ENCODE measurements at places on chromosomes 12 and 14.

GRCh38 chr12:2977776-2978175 lies 18.6 kb downstream of the TEAD4 start:
- DNase-seq, result no peak

GRCh38 chr12:1885082-1885596 lies 33.3 kb downstream of the CACNA2D4 start:
- no peak for DNase-seq

- DNase-seq, result no peak
Measured at GRCh38 chr12:2811801-2812200, 667 bp upstream of the ITFG2 start.

DNA sequence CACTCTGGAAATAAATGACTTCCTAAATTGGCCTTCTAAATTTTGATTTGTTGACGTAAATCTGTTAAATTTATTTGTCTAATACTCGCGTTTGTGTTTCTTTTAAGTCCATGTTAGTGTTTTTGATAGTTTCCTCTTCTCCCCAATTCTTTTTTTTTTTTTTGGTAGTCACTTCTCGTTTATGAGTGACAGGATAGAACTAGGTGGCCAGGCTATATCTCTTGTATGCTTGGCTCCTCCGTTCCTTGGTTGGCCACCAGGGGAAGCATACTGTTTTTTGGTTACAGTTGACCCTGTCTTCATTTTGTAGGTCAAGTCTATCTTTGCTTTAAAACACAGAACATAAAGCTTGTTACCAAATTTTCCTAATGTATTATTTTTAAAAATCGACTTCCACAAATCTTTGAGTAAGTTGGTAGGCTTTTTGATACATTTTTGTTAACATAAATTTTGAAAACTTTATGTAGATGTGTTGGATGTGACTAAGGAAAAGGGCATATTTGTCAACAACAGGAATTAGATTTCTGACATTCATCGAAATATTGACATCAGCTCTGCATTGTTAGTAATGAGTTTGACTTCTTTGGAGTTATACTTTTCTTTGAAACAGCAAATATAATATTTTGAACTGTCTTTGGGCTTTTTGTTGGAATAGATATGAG lies 2.2 kb downstream of the RCOR1 start:
- DNase-seq, result peak; percentile 73

GRCh38 chr12:93019212-93019927 lies 90.3 kb upstream of the EEA1 start:
- DNase-seq, result no peak

- DNase-seq, result no peak
Measured at GRCh38 chr14:99217066-99217955, 54.7 kb downstream of the BCL11B start.

GRCh38 chr14:95226801-95227200 lies 69.5 kb upstream of the DICER1 start:
- no peak for DNase-seq

GRCh38 chr14:69664865-69665526 lies 53.6 kb downstream of the SUSD6 start:
- DNase-seq, result no peak

- no peak for DNase-seq
Measured at GRCh38 chr14:61201171-61201570, 80.0 kb downstream of the TMEM30B start.

DNA sequence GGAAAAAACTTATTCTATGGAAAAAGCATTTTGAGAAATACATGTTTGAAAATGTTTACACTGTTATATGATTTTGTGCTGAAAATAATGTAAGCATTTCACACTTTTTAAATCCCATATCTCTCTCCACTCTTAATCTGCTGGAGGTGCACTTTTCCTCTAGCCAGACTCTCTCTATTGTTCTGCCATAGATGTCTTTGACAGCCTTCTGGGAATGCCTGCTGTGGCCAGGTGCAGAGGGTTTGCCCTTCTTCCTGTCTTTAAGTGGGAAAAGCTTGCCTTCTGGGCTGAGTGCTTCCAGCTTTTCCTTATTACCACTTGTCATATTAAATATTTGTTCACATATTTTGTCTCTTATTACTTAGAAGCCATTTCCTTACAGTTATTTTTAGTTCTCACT lies 60.1 kb upstream of the PPM1H start:
- no peak for DNase-seq

GRCh38 chr12:111274777-111275176 lies 94.1 kb downstream of the PHETA1 start:
- no peak for DNase-seq

DNA sequence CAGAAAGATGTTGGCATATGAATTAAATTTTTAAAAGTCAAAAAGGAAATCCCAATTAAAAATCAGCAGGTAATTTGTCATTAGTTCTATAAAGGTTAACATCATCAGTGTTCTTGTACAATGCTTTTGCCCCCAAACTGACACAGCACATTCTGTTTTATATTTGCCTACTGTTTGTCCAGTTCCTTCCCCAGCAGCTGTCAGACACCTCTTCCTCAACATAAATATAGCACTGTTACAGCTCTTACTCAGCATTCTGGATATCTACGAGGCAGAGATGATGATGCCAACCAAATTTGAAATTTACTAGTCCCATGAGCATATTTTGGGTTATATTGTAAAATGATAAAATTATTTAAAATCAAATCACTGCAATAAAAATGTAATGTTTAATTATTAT lies 124.6 kb downstream of the SINHCAF start:
- no peak for DNase-seq

- peak; percentile 76 for DNase-seq
Measured at GRCh38 chr12:51922762-51923505, 15.6 kb downstream of the ACVRL1 start.

DNA sequence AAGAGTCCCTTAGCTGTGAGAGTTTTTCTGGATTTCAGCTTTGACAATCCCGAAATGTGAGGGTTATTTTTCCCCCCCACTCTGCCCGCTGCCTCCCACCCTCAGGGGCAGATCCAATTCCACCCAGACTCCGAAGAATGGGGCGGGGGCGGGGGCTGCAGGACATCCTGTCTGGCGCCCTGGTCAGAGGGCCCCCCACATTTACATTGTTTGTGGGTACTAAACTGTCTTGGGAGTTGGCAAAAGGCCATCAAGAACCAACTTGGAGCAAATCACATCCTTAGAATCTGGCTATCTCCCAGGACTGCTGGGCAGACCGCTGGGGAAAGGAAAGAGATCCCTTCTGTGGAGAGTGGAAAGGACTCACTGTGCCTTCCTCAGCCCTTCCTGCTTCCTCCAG lies 2.4 kb downstream of the EMP1 start:
- peak; percentile 80 for DNase-seq

- DNase-seq, result no peak
Measured at GRCh38 chr14:23544511-23545447, 6.8 kb downstream of the ZFHX2 start.

DNA sequence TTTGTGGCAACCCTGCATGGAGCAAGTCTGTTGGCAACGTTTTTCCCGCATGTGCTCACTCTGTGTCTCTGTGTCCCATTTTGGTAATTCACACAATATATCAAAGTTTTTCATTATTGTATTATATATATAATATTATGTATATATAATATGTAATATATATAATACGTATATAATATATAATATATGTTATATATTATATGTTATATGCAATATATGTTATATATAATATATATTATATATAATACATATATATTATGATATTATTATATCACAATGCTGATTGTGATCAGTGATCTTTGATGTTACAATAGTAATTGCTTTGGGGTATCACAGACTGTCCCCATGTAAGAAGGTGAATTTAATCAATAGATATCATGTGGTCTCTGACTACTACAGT lies 84.8 kb downstream of the BICD1 start:
- no peak for DNase-seq

DNA sequence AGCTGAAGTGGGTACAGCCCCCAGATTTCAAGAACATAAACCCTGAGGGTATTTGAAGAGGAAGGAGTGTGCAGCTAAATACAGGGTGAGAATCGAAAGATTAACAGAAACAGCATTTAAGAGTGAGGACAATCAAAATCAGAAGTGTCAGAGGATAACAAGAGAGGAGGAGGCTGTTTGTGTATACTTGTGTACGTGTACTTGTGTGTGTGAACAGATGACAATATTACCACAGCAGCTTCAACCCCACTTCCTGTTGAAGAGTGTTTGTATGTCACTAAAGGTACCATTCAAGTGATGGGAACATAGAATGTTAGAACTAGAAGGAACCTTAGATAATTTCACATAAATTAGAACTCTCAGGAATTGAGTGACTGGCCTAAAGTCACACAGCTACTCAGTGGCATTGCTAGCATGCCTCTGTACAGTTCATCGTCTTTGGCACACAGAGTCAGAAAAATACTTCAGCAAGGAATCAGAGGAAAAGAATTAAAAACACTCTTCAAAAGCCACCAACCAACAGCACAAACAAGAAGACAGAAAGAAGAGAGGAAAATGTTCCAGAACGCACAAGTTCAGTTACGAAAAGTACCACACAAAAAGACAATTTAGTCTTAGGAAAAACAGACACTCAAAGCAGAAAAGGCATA lies 164.3 kb upstream of the BCL2L14 start:
- peak; percentile 35 for DNase-seq

DNA sequence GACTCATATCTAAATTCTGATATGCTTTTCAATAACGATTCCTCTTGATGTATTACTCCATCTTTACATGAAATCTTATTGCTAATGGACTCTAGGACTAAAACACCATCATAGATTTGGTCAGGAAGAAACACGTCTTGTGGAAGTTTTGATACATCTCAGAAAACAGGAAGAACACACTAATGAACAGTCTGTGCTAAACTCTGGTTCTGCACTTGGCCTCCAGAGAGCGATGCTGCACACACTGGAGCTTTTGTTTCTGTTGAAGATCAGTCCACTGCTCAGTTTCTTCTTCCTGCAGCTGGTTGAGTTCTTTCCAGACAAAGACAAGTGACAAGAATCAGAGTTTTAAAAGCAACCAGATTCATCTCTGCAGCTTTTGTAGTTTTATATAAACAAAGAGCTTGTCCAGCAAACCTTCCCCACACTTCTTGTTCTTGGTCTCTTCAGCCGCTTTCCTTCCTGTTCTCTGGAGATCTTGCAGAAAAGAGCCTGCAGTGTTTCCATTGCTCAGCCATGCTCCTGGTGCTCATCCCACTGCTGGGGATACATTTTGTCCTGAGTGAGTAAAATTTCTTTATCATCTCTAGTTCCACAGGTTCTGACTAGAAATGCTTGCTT lies 229.1 kb upstream of the OR4E1 start:
- no peak for DNase-seq

GRCh38 chr14:75515629-75515996 lies 6.7 kb upstream of the BATF start:
- no peak for DNase-seq

DNA sequence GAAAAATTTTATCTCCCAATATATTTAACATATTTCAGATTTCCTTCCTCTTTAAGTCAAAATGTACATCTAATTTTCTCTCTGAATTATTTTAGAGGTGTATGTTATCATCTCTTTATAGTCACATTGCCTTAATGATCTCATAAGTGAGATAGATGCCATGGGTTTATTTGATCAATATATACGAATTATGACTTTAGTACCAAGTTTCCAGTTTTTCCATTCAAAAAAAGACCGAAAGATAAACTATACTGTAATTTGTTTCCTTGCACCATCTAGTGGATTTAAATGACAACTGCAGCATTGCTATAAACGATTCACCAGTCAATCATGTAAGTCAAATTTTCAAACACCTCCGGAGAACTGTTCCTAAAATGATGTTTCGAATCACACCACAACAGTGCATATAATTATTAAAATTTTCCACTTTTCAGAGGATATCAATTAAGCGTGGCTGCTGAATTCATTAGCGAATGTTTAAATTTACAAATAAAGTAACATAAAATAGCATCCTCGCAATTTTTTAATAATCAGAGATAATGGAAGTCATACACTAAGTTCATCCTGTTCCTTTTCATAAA lies 419 bp upstream of the ATXN7L3B start:
- DNase-seq, result peak; percentile 72

GRCh38 chr12:112321245-112321644 lies 61.0 kb downstream of the HECTD4 start:
- no peak for DNase-seq

GRCh38 chr12:120537856-120538220 lies 3.7 kb downstream of the RNF10 start:
- no peak for DNase-seq

DNA sequence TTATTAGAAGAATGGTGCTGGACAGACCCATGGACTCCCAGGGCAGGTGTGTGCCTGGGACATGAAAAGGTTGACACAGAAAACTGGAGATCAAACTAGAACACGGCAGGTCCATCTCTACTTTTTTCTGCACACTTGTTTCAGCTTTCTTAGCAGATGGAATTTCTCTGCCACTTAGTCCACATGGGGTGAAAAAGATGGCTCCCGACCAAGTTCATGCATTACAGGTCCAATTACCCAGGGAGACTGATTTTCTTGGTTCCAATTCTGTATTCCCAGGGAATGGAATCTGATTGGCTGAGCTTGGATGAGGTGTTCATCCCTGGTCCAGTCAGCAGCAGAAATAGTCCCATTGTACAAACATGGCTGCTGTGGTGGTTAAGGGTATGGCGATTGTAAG lies 238.9 kb upstream of the SRRM4 start:
- no peak for DNase-seq

- DNase-seq, result no peak
Measured at GRCh38 chr14:93716002-93716745, 72.1 kb downstream of the PRIMA1 start.

- no peak for DNase-seq
Measured at GRCh38 chr14:104977008-104977680, 1.0 kb downstream of the AHNAK2 start.

- DNase-seq, result peak; percentile 68
Measured at GRCh38 chr14:103483600-103483999, 39.0 kb downstream of the CKB start.

- DNase-seq, result no peak
Measured at GRCh38 chr12:6275928-6276887, 34.3 kb upstream of the PLEKHG6 start.

DNA sequence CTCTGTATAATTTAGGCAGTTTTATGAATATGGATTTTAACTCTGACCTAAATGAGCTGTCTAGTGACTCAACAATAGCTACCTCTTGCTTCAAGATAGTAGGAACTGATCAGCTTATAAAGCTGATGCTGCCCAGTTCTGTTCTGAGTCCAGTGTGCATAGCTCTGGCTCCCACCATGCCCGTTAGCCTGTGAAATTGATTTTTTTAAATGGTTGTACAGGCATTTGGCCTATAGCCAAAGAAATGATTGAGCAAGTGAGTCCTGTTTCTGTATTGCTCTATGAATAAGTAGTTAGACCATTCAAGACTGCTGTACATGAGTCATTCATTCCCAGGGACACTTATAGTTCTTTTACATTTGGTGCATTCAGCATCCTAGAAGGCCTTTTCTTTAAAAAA lies 36.4 kb downstream of the SAMD4A start:
- peak; percentile 72 for DNase-seq

- DNase-seq, result peak; percentile 30
Measured at GRCh38 chr14:60922050-60922449, 58.8 kb downstream of the TRMT5 start.

Measured in fibroblast of pulmonary artery (primary cell).